ENCODE measurements at places on chromosomes 3 and 15. TPM values are rescaled to one million over a fixed set of nuclear protein-coding genes. Genes with fewer than 3 reads are reported as not detected.

The CMTM8 gene
- total RNA-seq, result 1.7 TPM

The ROBO1 gene
- 0.64 TPM for total RNA-seq

- DNase-seq, result no peak
Observed at GRCh38 chr15:46696281-46696680, 1021.0 kb upstream of the SEMA6D start.

- DNase-seq, result no peak
Observed at GRCh38 chr3:156513619-156514018, 41.3 kb downstream of the SSR3 start.

The BBX gene
- total RNA-seq, result 30.3 TPM

DNA sequence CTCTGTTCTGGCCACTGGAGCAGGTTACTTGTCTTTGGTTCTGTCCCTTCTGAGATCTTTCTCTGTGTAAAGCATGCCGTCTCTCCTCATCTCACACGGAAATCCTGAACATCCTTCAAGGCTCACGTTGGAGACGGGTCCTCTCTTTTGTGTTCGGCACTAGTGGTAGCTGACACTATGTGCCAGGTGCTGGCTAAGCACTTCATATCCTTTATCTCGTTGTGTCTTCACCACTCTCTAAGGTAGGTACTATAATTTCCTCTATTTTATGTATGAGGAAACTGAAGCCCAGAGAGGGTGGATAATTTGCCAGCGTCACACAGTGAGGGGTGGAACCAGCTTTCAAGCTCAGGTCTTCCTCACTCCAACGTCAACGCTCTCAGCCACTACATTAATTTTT lies 1.2 kb downstream of the IFT122 start:
- no peak for DNase-seq

GRCh38 chr3:121836064-121836463 lies 1.1 kb downstream of the EAF2 start:
- DNase-seq, result no peak

GRCh38 chr3:122785231-122785630 lies 8.4 kb downstream of the HSPBAP1 start:
- DNase-seq, result no peak

DNA sequence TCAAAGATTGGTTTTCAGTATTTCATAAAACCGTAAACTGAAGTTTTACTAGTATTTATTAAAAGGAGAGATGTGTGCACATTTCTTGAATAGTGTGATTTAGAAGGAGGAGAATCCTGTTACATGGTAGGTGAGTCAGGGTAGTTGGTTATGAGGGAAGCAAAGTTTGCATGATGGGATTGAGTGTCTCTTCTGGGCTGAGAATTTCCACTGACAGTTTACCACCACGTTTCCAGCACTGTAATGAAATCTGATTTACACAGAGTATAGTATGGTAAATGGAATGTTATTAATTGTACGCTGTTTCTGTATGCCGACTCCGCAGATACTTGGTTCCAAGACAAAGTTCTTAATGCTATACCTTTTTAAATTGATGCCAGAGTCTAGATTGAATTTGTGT lies 1.6 kb downstream of the NECTIN3 start:
- DNase-seq, result peak; percentile 33

- DNase-seq, result no peak
Observed at GRCh38 chr3:3631114-3631513, 168.1 kb upstream of the LRRN1 start.

DNA sequence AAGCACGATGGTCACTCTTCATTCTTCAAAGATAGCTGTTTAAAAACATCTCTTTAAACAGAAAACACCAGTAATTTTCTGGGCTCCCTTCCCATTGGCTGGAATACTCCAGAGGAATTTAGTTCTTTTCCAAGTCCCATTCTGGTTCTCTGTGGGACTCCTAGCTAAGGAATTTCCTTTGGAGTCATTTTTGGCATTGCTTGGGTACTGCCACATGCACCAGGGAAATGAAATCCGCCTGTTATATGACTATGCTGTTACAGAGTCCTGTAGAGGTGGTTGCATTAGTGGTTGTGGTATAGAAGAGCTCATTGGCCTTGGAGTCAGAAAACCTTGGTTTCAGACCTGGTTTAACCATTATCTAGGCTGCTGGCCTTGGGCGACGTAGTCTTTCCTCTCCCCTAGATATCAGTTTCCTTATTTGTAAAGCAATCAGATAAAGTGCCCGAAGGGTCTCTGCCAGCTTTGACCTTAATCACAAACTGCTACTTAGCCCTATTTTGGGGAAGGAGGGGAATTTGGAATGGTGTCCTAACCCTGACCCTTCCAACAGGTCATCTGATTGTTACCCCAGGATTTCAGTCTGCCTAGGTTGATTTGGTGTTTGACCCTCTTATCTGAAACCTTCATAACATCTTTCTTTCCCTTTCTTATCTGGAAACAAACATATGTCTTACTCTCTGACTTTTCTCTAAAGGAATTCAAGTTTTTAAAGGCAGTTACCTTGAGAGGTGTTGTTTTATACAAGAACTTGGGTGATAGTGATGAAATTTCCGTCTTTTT lies 13.4 kb downstream of the RTP1 start:
- DNase-seq, result no peak

The ILDR1 gene
- not detected for total RNA-seq

- DNase-seq, result no peak
Observed at GRCh38 chr15:100753503-100753902, 126.1 kb upstream of the ALDH1A3 start.

DNA sequence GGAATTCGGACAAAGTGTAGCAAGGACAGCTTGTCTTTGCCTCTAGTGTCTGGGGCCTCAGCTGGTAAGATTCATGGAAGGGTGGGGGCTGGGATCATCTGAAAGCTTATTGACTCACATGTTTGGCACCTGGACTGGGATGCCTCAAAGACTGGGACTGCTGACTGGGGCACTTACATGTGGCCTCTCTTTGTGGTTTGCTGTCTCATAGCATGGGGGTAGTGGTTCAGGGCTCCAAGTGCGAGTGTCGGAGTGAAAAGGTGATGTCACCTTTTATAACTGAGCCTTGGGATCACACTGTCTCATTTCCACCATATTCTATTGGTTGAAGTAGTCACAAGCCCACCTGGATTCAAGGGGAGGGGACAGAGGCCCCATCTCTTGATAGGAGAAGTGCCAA lies 6.8 kb downstream of the MFSD1 start:
- DNase-seq, result no peak

DNA sequence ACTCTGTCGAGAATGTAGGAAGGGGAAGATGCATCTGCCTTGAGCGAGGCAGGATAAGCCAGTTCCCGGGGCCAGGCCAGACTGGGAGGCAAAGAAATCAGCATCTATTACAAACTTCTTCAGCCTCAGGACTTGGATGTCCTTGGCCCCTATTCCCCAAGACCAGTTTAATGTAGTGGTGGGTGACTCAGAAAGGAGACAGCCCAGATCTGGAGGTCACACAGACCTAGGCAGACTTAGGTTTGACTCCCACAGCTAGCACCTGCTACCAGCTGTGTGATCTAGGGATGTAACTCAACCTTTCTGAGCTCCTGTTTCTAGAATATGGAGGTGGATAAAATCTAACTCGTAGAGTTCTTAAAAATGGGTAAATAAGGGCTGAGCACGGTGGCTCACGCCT lies 409.5 kb upstream of the PROK2 start:
- DNase-seq, result no peak

DNA sequence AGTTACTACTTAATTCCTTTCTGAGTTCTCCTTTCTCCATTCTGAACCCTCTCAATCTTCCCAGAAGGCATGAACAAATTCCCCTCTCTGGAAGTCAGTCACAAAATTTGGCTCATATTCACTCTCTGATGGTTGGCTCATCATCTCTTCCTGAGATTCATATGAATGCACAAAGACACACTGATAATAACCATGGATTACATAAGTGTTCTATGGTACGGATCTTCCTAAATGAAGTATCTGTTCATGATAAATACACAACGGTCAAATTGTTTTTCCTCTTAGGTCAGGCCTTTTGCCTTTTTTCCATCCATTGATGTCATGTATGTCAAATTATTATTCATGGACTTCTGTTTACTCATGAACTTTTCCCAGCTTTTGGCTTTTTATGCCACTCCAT lies 162.6 kb downstream of the P2RY1 start:
- DNase-seq, result no peak

The WDR93 gene
- total RNA-seq, result under 0.01 TPM

The CSPG4 gene
- under 0.01 TPM for total RNA-seq

- no peak for DNase-seq
Observed at GRCh38 chr15:51313644-51314280, 24.6 kb downstream of the CYP19A1 start.

The AGBL1 gene
- total RNA-seq, result not detected

GRCh38 chr15:52021128-52021671 lies 2.2 kb downstream of the MAPK6 start:
- peak; percentile 74 for DNase-seq

- DNase-seq, result no peak
Observed at GRCh38 chr3:194910414-194910984, 224.8 kb downstream of the FAM43A start.

DNA sequence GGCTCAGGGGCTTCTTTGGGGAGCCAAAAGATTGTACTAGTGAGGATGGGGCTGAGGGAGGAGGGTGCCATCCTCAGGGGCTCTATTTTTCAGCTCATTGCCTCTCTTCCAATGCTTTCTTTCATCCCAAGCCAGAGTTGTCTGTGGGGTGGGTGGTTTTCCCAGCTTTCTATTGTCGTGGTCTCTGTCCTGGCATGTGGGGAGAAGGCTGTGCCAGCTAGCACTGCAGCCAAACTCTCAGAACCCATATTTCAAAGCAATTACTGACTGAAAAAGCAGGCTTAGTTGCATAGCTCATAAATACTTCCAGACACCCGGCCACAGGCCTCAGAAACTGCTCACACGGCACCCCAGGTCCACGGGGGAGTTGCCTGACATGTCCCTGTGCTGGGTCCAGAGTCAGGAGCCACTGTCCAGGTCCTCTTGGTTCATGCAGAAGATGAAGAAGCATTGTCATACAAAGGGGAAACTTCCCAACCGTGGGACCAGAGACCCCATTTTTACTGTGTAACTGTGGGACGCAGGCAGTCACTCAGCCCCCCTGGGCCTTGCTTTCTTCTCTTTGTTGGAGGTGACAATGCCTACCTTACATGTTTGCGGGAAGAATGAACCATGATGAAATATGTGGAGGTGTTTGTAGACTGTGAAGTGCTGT lies 27.6 kb downstream of the FGD5 start:
- no peak for DNase-seq

The CAND2 gene
- 1.8 TPM for total RNA-seq

DNA sequence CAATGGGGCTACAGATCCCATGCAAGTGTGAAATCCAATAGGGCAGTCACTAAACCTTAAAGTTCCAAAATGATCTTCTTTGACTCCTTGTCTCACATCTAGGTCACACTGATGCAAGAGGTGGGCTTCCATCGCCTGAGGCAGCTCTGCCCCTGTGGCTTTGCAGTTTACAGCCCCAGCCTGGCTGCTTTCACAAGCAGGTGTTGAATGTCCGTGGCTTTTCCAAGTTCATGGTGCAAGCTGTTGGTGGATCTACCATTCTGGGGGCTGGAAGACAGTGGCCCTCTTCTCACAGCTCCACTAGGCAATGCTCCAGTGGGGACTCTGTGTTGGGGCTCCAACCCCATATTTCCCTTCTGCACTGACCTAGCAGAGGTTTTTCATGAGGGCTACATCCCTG lies 68.5 kb upstream of the PRR20G start:
- DNase-seq, result no peak

DNA sequence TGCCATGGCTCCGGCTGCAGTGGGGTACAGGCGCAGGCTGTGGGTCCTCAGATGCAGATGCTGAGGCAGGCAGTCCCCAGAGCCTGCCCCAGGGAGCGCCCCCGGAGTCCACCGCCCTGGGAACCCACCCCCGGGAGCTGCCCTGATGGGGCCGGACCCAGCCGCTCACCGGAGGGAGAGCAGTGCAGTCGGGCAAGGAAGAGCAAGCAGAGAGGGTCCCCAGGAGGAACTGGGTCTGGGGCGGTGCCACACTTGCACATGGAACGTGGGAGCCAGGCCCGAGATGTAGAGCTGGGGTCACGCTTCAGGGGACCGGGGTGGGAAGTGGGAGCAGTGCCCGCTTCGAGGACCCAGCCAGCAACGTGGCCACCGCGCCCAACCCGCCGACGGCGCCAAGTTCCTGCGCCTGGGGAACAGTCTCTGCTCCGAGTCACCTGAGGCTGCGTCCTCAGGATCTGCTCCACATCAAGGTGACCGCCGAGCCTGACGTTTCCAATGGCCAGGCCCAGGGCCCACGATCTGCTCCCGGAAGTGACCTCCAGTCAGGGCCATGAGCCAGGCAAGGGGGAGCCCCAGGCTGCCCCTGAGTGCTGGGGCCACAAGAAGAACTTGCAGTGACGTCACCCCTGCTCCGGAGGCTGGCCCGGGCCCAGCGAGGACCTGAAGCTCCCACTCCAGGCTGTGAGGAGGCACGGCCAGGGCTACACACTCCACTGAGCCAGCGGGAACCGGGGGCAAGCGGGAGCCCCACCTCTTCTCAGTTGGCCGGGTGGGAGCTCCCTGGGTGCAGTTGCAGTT lies 27.0 kb upstream of the TFG start:
- DNase-seq, result no peak

DNA sequence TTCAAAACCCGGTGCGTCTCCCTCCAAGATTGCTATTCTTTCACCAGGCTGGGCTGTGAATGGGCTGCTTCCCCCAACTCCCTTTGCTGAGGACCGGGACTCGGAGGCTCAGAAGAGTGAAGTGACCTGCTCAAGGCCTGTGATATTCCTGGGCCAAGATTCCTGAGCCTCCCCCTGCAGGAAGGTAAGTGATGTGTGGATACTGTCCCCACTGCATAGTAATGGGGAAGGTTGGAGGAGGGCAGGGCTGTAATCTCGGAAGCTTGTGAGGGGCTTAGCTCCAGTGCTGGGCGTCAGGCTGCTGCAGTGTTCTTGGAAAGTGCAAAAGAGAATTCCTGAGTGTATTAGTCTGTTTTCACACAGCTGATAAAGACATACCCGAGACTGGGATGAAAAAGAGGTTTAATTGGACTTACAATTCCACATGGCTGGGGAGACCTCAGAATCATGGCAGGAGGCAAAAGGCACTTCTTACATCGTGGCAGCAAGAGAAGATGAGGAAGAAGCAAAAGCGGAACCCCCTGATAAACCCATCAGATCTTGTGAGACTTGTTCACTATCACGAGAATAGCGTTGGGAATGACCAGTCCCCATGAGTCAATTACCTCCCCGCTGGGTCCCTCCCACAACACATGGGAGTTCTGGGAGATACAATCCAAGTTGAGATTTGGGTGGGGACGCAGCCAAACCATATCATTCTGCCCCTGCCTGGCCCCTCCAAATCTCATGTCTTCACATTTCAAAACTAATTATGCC lies 67.6 kb downstream of the EFCAB12 start:
- no peak for DNase-seq

- peak; percentile 17 for DNase-seq
Observed at GRCh38 chr3:24235121-24235520, 259.5 kb downstream of the THRB start.

- DNase-seq, result no peak
Observed at GRCh38 chr3:102079809-102080197, 230.5 kb downstream of the NFKBIZ start.

- DNase-seq, result no peak
Observed at GRCh38 chr3:127673191-127674100, 694 bp downstream of the ABTB1 start.

GRCh38 chr3:128610451-128611070 lies 40.1 kb downstream of the RPN1 start:
- no peak for DNase-seq

- DNase-seq, result peak; percentile 81
Observed at GRCh38 chr15:39756806-39757522, 25.7 kb downstream of the FSIP1 start.
